ENCODE measurements at places on chromosomes 2 and 18.

GRCh38 chr2:142130111-142131009 is 456 bp downstream of the LRP1B start:
- peak; percentile 12 for DNase-seq

GRCh38 chr18:78080761-78081160 is 831.1 kb downstream of the GALR1 start:
- no peak for DNase-seq

DNA sequence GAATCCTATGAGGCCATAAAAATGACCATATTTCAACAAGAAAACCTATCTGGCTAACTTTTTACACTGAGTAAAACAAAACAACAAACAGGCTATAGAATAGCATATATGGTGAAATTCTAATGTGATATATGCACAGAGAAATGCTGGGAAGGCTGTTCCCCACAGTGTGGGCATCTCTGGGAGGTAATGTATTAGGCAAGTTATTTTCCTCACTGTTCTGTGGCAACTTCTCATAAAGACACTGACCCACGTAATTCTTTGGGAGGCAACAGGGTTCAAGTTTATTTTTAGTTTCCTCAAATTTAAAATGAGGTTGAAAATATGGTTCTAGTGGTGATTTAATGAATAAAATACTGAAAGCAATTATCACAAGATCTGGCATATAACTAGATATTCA is 46.7 kb downstream of the RNU4ATAC start:
- DNase-seq = no peak

DNA sequence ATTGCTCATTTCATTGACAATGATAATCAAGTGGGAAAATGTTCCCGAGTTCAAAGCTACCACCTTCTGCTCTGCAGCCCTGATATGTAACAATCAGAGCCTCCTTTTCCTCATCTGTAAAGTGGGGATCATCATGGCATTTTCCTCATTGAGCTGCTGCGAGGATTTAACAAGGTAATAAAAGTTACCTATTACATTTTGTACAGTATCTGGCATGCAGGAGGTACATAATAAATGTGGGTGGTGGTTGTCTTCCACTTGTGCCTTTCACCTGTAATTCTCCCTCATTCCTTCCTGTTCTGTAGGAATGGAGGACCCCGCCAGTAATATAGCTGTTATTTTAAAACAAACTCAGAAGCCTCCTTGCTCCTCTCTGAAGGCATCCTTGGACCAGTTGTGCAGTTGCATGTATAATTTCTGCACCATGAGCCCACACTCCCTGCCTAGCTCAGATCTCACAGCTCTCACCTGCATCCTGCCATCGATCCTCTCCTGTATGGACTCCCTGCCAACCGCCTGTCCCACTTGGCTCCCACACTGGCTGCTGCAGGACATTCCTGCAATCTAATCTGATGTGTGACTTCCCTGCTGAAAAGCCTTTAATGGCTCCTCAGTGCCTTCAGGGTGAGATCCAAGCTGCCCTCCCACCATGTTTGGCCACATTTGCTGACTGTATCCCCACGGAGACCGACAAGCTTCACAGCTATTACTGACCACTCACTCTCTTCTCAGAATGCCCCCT is 350.4 kb downstream of the EN1 start:
- DNase-seq = no peak

DNA sequence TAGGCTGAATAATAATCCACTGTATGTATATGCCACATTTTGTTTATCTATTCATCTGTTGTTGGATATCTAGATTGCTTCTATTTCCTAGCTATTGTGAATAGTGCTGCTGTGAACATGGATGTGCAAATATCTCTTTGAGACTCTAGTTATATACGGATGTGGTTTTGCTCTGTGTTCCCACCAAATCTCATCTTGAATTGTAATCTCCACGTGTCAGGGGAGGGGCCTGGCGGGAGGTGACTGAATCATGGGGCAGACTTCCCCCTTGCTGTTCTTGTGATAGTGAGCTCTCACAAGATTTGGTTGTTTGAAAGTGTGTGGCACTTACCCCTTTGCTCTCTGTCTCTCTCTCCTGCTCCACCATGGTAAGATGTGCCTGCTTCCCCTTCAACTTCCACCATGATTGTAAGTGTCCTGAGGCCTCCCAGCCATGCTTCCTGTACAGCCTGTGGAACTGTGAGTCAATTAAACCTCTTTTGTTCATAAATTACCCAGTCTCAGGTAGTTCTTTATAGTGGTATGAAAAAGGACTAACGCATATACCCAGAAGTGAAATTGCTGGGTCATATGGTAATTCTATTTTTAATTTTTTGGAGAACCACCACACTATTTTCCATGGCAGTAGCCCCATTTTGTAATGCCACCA is 86.1 kb upstream of the UPP2 start:
- no peak for DNase-seq

DNA sequence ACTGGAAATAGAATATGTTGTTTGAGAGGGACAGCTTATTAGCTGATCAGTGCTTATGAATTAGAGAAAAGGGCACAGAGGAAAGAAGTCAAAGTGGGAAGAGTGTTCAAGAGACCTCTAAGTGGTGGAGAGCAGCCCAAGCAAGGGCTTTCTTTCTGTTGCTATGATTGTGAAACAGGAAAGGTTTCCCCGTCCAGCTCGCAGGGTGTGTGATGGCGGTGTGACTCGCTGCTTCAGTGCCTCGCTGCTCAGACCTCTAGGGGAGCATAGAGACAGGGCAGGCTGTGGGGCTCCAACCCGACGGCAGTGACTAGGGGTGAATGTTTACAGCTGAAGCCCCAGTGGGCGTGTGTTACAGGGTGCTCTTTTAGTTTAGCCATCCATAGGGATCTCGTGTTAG is 166.5 kb upstream of the COPS8 start:
- no peak for DNase-seq

- no peak for DNase-seq
These were observed 80.8 kb downstream of the RHBDD1 start for GRCh38 chr2:226916669-226917068.

DNA sequence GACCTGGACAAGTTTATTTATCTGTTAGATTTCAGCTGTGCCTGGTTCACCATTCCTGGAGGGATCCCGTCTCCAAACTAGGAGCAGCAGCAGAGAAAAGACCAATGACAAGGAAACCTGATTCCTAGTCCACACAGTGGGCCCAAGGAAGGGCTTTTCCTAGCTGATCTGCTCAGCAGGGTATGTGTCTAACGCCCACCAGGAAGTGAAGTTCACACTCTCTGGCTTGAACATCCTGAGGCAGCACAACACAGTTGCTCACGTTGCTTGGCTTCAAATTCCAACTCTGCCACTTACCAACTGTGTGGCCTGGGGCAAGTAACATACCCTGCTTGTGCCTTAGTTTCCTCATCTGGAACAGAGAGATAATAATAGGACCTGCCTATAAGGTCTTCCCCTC is 42.9 kb downstream of the XDH start:
- DNase-seq = no peak

- DNase-seq = no peak
These were observed 102.2 kb downstream of the TEX51 start for GRCh38 chr2:127000937-127001336.

DNA sequence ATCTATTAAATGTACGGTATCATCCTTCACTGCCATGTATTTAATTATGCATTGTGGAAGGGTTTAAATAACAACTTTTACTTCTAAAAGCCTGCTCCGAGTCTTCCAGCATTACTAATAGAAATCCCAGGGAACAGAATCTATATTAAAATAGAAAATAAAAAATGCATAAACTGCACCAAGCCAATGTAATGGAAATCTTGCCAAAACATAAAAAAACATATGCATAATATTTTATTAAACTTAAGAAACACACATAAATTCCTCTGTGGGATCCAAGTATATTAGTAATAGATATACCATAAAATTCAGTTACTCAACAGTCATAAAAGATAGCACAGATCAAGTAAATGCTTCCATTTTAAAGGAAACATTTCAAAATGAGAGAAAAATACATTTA is 175.6 kb downstream of the TDRD15 start:
- DNase-seq = no peak

DNA sequence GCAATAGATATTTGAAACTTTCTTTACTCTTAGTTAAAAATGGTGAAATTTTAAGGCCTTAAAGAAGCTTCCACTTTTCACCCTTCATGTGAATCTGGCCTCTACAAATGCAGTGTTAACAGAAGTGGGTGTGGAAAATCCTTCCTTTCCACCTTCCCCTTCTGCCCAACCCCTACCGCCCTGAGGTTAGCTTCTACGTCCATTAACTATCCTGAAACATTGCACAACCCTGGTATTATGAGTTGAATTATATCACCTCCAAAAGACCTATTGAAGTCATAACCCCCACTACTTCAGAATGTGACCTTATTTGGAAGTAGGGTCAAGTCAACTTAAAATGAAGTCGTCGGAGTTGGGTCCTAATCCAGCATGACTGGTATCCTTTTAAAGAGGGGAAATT is 80.8 kb upstream of the ACSL3 start:
- DNase-seq = no peak

GRCh38 chr2:72263043-72263775 is 115.5 kb upstream of the CYP26B1 start:
- no peak for DNase-seq

GRCh38 chr2:187528042-187528441 is 26.2 kb downstream of the TFPI start:
- DNase-seq = no peak

DNA sequence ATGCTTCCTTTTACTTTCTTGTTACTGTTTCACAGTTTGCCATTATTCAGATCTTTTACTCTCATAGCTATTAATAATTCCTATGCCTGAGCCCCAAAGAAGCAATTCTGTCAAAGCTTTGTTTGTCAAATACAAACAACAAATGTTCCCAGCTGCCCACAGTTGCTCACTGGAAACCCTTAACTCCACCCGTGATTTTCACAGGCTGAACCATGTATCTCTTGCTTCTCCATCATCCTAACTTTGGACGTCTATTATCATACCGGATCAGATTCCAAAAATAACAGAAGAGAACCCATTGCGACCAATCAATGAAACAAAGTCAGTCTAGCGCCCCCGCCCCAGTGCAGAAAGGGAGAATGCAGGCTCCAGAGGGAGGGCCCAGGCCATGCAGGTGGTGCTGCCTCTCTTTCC is 24.2 kb downstream of the COLEC12 start:
- no peak for DNase-seq

DNA sequence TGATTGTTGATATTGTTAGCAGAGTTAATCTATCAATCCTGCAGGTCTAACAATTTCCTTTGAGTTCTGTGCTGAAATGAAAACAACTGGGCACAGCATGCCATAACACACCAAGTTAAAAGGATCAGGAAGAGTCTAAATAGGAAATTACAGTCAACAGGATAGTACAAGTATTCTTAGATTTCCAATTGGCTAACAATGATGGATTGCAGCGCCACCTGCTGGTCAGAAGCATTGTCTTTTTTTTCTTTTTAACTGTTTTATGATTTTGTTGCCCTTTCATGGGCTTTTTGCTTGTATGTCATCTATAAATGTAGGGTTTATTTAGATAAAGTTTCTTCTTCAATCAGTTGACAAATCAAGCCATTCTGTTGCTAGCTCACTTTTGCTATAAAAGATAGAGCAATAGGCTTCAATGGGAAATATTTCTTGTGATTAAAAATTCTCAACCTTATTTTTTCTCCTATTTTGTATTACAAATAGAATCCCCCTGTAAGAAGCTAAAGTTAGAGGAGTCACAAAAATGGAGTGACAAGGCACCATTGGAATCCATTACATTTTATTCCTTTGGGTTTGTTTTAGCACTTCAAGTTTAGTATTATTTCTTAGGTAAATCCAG is 40.8 kb upstream of the RPRM start:
- no peak for DNase-seq

- no peak for DNase-seq
These were observed 90.9 kb upstream of the SMAD2 start for GRCh38 chr18:48021273-48021914.

GRCh38 chr2:8566155-8566670 is 115.6 kb upstream of the ID2 start:
- no peak for DNase-seq

DNA sequence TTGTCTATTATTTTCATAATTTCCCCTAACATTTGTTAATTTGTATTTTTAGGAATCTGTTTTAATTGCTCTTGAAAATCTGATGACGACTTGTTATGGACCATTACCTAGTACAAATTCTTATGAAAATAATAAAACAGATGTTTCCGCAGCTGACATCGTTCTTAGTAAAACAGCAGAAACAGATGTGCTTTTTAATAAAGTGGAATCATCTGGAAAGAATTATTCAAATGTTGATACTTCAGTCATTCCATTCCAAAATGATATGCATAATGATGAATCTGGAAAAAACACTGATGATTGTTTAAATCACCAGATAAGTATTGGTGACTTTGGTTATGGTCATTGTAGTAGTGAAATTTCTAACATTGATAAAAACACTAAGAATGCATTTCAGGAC is 69.9 kb downstream of the PMS1 start:
- DNase-seq = no peak

DNA sequence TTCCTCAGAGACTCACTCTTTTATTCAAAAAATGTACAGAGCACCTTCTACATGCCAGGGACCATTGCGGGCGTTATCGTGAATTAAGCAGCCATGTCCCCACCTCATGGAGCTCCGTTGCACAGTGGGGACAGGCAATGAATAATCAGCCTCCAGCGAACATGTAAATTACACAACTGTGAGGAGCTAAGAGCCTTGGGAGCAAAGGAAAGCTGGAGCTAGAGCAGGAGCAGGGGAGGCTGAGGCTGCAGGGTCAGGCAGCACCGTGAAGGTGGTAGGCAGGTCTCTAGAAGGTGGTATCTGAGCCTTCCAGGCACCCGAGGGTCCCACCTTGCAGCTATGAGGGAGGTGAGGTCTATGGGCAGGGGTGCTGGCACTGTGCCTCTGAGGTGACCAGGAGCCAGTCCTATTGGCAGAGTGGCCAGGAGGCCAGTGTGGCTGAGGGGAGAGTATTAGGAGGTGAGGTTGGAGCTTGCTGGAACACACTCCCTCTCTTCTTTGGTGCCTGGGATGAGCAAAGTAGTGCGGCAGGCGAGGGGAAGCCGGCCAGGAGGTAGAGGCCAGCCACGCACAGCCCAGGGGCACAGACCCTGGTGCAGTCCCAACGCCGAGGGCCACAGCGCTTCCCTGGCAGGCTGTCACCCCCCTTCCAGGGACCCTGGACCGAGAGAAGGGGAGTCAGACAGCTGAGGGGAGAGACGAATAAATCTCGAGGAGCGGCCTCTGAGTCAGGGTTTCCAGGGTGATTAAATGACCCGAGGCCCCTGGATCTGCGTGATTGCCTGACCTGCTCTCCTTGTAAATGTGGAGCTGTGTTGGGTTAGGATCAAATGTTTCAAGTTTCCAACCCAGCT is 167.3 kb downstream of the SEPTIN10 start:
- no peak for DNase-seq

- no peak for DNase-seq
These were observed 371.5 kb downstream of the NUP35 start for GRCh38 chr2:183495589-183496267.

DNA sequence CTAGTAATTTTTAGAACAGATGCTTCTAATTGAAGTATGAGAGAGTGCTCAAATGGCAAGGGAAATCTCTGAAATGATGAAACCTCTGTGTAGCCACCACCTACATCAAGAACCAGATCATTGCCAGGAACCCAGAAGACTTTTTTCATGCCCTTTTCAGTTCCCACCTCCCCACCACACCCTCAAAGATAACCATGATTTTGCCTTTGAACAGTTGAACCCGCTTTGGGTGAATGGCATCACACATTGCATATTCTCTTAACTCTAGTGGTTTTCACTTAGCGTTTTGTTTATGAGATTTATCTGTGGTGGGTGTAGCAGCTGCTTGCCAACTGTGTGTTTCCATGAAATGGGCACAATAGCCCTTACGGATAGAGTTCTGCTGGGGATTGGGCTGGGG is 142.9 kb upstream of the HDAC4 start:
- DNase-seq = no peak

- DNase-seq = no peak
These were observed 179.9 kb downstream of the PTH2R start for GRCh38 chr2:208586516-208586915.
